ENCODE measurements at places on chromosomes 12 and 14.

DNA sequence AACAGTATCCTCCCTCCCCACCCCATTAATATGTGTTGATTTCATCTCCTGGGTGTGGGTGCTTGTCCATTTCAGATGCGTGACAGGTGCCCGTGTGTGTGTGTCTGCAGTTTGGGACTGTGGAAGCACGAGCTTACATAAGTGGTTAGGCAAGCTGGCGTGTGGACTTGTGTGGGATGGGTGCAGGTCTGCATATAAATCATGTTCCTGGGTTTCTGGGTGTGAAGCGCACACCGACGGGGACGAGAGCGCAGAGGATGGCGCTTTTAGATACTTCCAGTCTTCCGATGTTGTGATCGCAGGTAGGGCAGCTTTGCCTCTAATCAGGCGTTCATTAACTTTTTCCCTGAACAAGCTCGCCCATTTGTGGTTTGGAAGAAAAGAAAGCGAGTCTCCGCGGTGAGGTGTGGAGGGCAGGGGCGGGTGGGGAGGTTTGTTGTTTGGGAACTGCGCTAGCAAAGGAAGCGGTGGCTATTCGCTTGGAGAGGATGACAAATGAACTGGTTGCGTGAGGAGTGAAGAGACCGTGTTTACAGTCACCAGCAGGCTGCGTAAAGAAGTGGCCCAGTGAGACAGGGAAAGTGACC lies 865 bp downstream of the RGS6 start:
- H3K36me3 ChIP-seq, result no peaks in the 10 kb centered on the region
- H3K4me3 ChIP-seq, result peak overlapping the region; percentile 48
- DNase-seq, result no peak
- H3K27ac ChIP-seq, result no peak overlapping the region
- H3K4me1 ChIP-seq, result peaks cover 20% of the 10 kb centered on the region

DNA sequence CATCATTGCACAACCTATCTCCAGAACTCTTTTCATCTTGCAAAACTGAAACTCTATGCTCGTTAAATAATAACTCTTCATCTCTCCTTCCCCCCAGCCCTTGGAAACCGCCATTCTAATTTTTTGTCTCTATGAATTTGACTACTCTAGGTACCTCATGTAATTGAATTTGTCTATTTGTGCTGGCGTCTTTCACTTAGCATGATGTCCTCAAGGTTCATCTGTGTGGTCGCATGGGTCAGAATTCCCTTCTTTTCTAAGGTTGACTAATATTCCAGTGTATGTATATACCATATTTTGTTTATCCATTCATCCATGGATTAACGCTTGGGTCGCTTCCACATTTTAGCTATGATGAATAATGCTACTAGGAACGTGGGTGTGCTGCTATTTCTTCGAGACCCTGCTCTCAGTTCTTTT lies 80.1 kb downstream of the PLXNC1 start:
- H3K36me3 ChIP-seq, result no peaks in the 10 kb centered on the region
- no peak for DNase-seq
- H3K4me1 ChIP-seq, result no peaks in the 10 kb centered on the region
- no peak overlapping the region for H3K27ac ChIP-seq
- no peaks in the 10 kb centered on the region for H3K27me3 ChIP-seq

DNA sequence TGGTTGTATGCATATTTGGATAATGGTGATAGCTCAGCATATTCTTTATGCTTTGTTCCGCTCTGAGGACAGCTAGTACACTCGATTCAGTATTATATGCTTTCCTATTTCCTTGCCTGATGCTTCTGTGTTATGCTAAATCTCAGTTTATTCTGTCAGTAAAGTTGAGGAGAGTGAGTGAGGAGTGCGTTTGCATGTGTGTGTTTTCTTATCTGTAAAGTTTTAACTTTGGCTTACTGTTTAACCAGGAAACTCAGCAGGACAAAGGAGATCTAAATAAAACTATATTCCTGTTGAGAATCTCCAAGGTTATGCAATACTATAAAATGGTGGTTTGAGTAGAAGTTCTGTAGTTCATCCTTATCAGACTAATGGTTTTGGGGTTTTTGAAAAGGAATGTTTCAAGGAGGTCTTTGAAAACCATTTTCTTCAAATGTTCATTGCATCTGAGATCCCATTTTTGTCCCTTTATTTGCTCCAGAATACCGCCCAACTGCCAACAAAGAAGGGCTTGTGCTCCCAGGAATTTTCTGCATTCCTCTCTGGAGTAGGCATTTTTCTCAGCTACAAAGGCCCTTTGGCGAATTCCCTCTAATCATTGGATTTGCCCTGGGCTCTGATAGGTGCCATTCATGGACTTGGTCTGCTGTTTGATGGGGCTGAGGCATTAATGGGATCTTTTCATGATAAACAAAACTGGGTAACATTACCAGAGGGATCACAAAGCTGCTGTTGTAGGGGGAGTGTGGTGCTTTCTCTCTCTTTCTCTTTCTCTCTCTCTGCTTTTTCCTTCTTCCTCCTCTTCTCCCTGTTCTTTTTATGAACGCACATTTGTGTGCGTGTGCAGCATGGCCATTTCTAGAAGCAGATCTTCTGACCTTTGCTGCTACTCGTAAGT lies 71.7 kb downstream of the HMGA2 start:
- no peak for DNase-seq
- H3K27me3 ChIP-seq, result no peaks in the 10 kb centered on the region
- no peaks in the 10 kb centered on the region for H3K36me3 ChIP-seq
- peaks cover 21% of the 10 kb centered on the region for H3K4me1 ChIP-seq
- no peak overlapping the region for H3K27ac ChIP-seq

GRCh38 chr12:6747216-6747615 lies 5.7 kb downstream of the MLF2 start:
- no peaks in the 10 kb centered on the region for H3K27me3 ChIP-seq
- H3K36me3 ChIP-seq, result peaks cover 56% of the 10 kb centered on the region
- no peak overlapping the region for H3K27ac ChIP-seq

- no peak overlapping the region for H3K4me3 ChIP-seq
- no peak overlapping the region for H3K27ac ChIP-seq
Observed at GRCh38 chr14:55819610-55820304, 239.8 kb downstream of the KTN1 start.

- H3K27ac ChIP-seq, result no peak overlapping the region
Observed at GRCh38 chr12:100733817-100734593, 60.6 kb upstream of the ANO4 start.

DNA sequence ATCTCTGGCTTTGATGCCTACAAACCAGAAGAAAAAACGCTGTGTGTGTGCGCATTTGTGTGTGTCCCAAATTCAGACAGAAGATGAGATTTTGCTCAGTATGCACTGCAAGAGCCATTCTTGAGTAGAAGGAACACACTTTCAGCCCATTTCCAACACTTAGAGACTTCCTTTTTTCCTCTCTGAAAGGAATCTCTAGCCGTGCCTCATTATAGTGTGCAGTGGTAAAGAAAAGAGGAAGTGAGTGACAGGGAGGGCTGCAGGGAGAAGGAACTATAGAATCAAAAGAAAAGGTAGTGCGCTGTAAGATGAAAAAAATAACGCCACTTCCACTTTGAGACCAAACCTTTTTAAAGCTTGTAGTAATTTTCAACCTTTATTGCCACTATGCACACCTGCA lies 1400.9 kb upstream of the FLRT2 start:
- H3K27ac ChIP-seq, result no peak overlapping the region
- H3K4me3 ChIP-seq, result no peak overlapping the region
- no peaks in the 10 kb centered on the region for H3K4me1 ChIP-seq
- DNase-seq, result no peak
